ENCODE measurements at places on chromosomes 13 and 19. TPM values are rescaled to one million over a fixed set of nuclear protein-coding genes. Genes with fewer than 3 reads are reported as not detected.

DNA sequence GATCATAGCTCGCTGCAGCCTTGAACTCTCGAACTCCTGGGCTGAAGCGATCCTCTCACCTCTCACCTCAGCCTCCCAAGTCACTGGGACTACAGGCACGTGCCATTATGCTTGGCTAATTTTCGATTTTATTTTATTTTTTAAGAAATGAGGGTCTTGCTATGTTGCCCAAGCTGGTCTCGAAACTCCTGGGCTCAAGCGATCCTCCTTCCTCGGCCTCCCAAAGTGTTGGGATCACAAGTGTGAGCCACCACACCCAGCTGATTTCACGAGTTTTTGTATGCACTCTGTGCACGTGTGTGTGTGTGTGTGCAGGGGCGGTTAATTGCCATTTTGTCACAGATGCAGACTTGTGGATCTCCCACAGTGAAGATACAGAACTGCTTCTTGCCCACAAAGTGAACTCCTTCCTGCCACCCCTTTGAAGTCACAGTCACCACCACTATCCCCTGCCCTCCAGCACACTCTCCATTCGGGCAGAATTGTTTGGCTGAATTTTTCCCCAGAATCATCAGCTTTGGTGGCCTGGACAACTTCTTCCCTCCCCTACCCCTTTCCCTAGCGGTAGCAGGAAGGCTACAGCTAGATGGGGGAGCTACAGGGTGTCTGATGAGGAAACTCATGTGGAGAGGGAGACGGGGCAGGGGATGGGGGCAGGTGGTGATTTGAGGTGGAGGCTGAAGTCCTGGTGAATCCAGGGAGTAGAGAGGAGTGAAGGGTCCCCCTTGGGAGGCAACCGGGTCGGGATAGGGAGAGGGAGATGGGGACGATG, 59.6 kb downstream of the CELF5 start:
- H3K27ac ChIP-seq = no peak overlapping the region
- H3K4me3 ChIP-seq = no peak overlapping the region

DNA sequence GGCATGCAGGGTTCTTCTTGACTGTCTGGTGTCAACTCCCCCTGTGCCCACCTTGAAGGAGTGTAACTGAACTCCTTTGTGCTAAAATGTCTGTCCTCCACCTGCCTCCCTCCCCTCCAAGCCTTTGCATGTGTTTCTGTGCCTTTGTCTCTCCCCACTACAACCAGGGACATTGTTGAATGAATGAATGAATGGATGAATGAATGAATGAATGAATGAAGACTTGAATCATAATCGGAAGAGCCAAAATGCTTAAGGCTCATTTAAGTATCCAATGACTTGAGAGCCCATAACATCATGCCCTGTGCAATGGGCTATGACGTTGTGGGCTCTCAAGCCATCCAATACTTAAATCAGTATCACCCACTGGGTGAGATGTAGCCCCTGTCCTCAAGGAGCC, 9.0 kb upstream of the GPR183 start:
- no peak for DNase-seq
- H3K36me3 ChIP-seq = no peaks in the 10 kb centered on the region
- H3K4me1 ChIP-seq = no peaks in the 10 kb centered on the region
- H3K27ac ChIP-seq = no peak overlapping the region
- no peak overlapping the region for H3K4me3 ChIP-seq

- no peak overlapping the region for H3K27ac ChIP-seq
- DNase-seq = no peak
- H3K36me3 ChIP-seq = no peaks in the 10 kb centered on the region
Measured at GRCh38 chr13:42102961-42103865, 54.8 kb downstream of the DGKH start.

GRCh38 chr13:30731361-30732045, 3.8 kb upstream of the ALOX5AP start:
- H3K4me3 ChIP-seq = no peak overlapping the region
- peaks cover 10% of the 10 kb centered on the region for H3K27me3 ChIP-seq
- no peaks in the 10 kb centered on the region for H3K36me3 ChIP-seq
- no peak for DNase-seq

- H3K27me3 ChIP-seq = peaks cover 10% of the 10 kb centered on the region
- no peaks in the 10 kb centered on the region for H3K36me3 ChIP-seq
- no peak for DNase-seq
Measured at GRCh38 chr19:54023191-54023590, 31.8 kb downstream of the CACNG6 start.

DNA sequence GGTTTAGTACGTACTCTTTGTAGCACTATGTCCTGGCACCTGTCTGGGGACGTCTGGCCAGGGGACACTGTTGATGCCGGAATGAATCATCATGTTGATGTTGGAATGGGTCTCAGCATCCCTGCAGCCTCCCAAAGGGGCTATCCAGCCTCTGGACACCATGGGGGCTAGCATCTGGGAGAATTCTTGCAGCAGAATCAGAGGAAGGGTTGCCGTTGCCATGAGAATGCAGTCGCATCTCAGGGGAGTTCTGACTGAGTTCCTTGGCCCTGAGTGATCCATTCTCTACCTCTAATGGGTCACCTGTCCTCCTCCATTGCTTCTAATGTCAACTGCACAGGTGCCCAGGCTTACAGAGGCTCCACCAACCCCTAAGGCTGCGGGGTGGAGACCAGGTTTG, 129.1 kb downstream of the UQCRFS1 start:
- no peaks in the 10 kb centered on the region for H3K36me3 ChIP-seq
- DNase-seq = no peak
- peaks cover 34% of the 10 kb centered on the region for H3K4me1 ChIP-seq
- no peak overlapping the region for H3K4me3 ChIP-seq
- H3K27me3 ChIP-seq = peaks cover 7% of the 10 kb centered on the region
- H3K27ac ChIP-seq = peak overlapping the region; percentile 19

DNA sequence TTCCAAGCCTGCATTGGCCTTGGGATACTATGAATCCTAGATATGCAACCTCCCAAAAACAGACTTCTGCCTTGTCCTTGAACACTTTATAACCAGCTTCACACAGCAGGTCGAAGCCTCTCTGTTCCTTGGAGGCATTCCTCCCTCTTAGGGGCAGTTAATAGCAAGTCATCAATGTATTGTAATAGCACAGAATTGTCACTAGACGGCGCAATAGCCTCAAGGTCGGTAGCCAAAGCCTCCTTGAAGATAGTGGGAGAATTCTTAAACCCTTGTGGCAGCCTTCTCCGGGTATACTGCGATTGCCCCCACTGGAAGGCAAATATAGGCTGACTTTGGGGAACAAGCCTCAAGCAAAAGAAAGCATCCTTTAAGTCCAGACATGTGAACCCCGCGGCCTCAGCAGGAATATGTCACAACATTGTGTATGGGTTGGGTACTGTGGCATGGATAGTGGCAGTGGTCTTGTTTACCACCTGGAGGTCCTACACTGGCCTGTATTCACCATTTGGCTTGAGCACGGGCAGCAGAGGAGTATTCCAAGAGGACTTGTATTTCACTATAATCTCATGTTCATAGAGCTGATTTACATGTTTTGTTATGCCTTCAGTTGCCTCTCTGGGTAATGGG, 61.1 kb downstream of the ZNF431 start:
- H3K27ac ChIP-seq = no peak overlapping the region
- H3K27me3 ChIP-seq = no peaks in the 10 kb centered on the region
- H3K4me1 ChIP-seq = no peaks in the 10 kb centered on the region
- peaks cover 10% of the 10 kb centered on the region for H3K36me3 ChIP-seq
- no peak for DNase-seq
- H3K4me3 ChIP-seq = no peak overlapping the region

DNA sequence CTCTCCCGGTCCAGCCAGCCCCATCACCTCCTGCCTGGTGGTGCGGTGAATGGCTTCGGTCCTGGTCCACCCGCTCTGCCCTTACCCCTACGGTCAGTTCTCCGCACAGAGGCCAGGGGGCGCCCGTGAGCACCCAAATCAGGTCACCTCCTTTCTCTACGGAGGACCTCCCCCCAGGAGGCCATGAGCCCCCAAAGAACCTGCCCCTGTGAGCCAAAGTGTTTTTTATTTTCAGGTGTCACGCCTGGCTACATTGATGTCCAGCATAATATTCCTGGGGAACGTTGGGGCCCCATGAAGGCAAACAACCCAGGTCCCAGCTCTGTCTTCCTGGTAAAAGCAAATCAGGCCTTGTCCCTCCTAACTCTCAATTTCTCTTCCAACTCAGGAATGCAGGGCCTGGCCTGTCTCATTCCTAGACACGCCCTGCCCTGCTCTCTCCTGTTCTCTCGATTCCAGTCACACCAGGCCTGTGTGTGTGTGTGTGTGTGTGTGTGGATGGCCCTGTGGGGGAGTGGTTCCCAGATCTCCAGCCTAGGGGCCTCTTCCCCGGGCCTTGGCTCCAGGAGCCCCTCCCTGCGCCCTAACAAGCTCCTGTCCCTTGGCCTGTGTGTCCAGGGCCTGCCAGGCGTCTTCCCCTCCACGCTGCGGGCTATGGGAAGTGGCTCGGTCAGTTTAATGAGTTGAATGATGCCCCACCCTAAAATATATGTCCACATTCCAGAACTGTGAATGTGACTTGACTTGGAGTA, 9.7 kb upstream of the GIPC1 start:
- H3K27me3 ChIP-seq = peaks cover 4% of the 10 kb centered on the region
- DNase-seq = peak; percentile 77
- no peaks in the 10 kb centered on the region for H3K4me1 ChIP-seq
- H3K27ac ChIP-seq = no peak overlapping the region
- no peaks in the 10 kb centered on the region for H3K36me3 ChIP-seq

DNA sequence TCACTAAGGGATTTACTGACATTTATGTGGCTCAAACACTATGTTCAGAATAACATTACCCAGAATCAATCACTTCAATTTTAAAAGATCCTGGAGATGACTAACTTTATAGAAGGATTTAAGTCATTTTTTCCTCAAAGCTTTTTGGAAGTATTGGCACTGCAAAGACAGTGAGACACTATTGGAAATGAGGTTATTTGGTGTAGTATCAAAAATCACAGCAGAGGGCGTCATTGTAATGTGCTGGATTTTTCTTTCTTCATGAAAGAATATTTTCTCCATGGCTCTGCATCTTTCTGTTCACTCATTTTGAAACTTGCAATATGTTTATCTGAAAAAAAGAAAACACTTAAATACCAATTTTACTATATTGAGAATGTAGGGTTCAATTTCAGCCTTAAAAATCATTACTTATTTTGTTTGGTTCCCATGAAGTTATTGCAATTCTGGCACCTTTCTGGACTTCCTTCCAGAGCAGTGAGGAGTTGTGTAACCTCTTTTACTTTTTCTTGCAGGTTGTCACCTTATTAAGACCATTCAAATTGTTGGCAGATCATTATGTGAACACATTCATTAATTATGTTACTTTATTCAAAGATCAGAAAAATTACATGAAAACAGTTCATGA, 3.7 kb upstream of the CSNK1A1L start:
- no peak overlapping the region for H3K4me3 ChIP-seq
- DNase-seq = no peak
- H3K36me3 ChIP-seq = no peaks in the 10 kb centered on the region
- no peak overlapping the region for H3K27ac ChIP-seq
- no peaks in the 10 kb centered on the region for H3K27me3 ChIP-seq
- peaks cover 3% of the 10 kb centered on the region for H3K4me1 ChIP-seq

DNA sequence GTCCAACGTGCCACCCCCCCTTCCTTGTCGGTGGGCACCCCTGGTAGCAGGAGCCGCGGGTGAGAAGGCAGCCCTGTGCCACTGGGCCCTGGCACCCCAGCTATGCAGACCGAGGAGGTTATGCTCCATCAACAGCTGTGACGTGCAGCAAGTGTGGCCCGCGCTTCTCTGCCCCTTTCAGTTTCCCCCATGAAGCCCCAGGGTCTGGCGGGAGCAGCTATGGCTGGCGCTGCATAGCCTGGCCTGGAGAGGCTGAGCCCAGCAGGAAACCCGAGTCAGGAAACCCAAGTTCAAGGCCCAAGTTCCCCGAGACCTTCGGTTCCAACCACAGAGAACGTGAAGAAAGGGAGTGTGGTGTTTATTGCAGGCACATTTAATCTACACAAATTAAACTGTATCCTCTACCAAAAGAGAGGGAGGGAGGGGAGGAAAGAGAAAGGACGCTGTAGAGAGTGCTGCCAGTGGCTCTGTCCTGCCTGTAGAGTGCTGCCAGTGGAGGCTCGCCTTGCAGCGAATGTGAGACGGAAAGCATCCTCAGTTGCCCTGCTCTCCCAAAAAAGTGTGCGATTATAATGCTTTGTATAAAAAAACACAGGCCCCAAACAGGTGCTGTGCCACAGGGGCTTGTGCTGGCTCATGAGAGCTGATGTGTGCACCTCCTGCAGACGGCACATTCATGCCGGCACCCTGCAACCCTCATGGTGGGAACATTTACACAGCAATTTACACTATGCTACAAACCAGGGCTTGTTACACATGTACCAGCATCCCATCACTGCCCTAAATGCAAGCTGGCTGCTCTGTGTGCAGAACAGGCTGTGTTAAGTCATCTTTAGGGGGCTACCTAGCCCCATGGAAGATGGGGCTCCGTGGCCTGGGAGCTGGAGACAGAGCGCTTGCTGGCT, 16.3 kb downstream of the POP4 start:
- DNase-seq = no peak
- H3K4me3 ChIP-seq = no peak overlapping the region
- no peaks in the 10 kb centered on the region for H3K4me1 ChIP-seq
- no peaks in the 10 kb centered on the region for H3K36me3 ChIP-seq

DNA sequence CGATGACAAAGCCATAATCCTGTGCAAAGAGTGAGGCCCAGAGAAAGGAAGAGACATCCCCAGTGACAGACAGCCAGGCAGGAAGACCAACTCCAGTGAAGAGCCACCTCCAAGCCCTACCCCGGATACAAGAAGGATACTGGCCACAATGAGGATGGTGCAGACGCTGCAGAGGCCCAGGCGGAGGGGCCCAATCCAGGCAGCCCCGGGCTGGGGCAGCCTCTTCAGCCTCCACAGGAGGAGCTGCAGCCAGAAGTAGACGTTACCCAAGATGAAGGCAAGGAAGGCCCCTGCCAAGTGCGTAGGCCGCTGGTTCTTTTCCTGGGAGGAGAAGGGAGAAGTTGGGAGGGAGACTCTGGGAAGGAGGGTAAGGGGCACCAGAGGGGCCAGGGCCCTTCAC, 8.5 kb downstream of the TMEM150B start:
- peaks cover 4% of the 10 kb centered on the region for H3K36me3 ChIP-seq
- DNase-seq = no peak
- no peak overlapping the region for H3K4me3 ChIP-seq
- no peak overlapping the region for H3K27ac ChIP-seq

- H3K4me1 ChIP-seq = peaks cover 10% of the 10 kb centered on the region
- H3K36me3 ChIP-seq = no peaks in the 10 kb centered on the region
- H3K27me3 ChIP-seq = no peaks in the 10 kb centered on the region
- DNase-seq = no peak
- H3K4me3 ChIP-seq = no peak overlapping the region
- H3K27ac ChIP-seq = no peak overlapping the region
Measured at GRCh38 chr13:35219021-35219420, 257.5 kb downstream of the MAB21L1 start.

Gene SYMPK
- 78.1 TPM for total RNA-seq

Gene FAM216B
- not detected for total RNA-seq

Gene TMEM255B
- 13.8 TPM for total RNA-seq

Gene NXNL1
- not detected for total RNA-seq

Gene DACH1
- 110 TPM for total RNA-seq

Gene CPT1C
- total RNA-seq = 133 TPM

Gene MAN2B1
- total RNA-seq = 72.2 TPM

Gene CEACAM5
- total RNA-seq = not detected

Data from glutamatergic neuron (in vitro differentiated cells).